ENCODE measurements at places on chromosomes 11 and 22.

- no peak for DNase-seq
Measured at GRCh38 chr11:123166071-123166559, 28.9 kb downstream of the CLMP start.

- no peak for DNase-seq
Measured at GRCh38 chr11:119701591-119702549, 27.1 kb downstream of the NECTIN1 start.

DNA sequence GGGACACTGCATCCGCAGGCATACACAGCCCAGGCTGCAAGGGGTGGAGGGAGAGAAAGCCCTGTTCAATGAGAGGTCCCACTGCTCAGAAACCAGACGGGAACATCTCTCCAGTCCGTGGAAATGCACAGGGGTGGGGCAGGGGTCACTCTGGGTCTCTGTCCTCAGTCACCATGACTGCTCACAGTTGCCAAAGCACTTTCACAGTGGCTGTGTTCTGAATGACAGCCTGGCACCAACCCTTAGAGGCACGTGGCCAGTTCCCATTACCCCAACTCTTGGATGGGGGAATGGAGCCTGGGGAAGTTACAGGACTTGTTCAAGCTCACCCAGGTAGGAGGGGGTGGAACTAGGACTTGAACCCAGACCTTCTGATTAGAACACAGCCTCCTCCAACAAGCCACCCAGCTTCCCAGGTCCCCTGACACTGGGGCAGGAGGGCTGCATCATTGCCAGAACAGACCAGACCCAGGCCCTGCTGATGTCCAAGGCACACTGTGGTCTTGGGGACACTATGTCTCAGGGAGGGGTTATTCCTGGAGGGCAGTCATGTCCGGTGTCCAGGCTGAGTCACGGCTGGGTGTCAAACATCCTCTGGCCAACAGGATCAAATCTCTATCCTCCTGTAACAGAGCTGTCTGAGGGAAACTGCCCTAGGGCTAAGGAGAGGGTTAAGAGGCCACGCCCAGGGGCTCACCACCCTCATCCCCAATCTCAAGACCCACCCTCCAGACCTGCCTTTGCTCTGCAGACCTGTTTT, 8.2 kb downstream of the ZNF70 start:
- DNase-seq = no peak

DNA sequence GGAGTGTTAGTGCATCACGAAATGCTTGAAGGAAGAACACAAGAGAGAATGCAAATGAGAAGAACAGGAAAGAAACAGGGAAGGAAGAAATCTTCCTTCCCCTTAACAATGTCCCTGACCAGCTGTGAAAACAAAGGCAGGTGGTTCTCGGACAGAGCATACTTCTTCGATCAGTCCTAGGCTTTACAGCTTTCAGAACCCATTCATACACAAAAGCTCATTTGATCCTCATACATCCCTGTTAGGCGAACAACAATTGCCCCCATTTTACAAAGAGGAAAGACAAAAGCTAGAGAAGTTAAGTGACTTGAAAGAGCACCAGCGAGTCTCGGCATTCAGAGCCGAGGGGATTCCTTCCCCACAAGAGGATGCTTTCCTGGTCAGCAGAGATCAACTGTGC, 57.2 kb upstream of the LRRC55 start:
- no peak for DNase-seq

- DNase-seq = peak; percentile 84
Measured at GRCh38 chr11:59171508-59172322, at the start of gene DTX4. TSS of gene DTX4 (plus strand) at chr11:59172132. CDS start at chr11:59172596, 464 bp downstream.
